ENCODE measurements at places on chromosomes 3 and 15.

GRCh38 chr3:141828890-141829289, 47.6 kb upstream of the ATP1B3 start:
- DNase-seq, result no peak

DNA sequence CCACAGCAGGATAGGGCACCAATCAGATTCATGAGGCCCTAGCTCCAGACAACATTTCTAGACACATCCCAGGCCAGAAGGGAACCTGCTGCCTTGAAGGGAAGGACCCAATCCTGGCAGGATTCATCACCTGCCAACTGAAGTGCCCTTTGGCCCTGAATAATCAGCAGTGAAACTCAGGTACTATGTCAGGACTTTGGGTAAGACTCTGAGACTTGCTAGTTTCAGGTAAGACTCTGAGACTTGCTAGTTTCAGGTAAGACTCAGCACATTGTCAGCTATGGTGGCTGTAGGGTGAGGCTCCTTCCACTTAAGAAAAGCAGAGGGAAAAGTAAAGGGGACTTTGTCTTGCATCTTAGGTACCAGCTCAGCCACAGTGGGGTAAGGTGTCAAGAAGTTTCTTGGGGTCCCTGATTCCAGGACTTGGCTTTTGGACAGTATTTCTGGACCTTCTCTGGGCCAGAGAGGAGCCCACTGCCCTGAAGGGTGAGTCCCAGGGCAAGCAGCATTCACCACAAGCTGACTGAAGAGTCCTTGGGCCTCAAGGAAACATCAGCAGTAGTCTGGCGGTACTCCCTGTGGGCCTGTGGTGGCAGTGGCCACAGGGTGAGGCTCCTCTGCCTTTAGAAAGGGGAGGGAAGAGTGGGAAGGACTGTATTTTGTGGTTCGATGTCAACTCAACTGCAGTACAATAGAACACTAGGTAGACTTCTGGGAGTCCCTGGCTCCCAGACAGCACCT, 13.7 kb upstream of the COL8A1 start:
- DNase-seq, result no peak

DNA sequence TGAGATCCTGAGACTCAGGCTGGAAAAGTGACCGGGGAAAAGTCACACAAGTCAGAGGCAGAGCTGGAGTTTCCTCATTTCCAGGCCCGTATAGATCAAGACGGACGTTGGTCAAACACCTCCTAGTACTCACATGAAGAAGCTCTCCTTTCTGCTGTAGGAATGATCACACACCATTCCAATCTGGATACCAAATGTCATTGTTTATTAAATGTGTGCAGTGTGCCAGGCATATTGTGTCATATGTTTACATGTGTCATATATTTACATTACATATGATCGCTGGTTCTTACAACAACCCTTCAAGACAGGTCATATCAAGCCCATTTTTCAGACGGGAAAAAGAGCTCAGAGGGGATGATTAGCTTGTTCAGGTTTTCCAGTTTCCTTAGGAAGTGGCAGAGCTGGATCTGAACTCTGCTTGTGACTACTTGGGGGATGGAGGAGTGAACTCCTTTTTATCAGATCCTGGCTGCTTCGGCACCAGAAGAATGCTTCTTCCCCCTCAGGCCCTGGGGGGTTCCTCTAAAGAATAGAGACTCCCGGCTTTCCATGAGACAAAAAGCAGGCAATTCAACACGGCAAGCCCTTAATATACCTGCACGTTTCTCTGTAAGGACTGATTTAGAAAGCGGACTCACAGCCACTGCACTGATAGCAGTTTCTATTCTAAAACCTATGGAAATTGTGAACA, 41.9 kb downstream of the FAM43A start:
- no peak for DNase-seq

GRCh38 chr15:63948436-63948835, 97.8 kb downstream of the DAPK2 start:
- no peak for DNase-seq

DNA sequence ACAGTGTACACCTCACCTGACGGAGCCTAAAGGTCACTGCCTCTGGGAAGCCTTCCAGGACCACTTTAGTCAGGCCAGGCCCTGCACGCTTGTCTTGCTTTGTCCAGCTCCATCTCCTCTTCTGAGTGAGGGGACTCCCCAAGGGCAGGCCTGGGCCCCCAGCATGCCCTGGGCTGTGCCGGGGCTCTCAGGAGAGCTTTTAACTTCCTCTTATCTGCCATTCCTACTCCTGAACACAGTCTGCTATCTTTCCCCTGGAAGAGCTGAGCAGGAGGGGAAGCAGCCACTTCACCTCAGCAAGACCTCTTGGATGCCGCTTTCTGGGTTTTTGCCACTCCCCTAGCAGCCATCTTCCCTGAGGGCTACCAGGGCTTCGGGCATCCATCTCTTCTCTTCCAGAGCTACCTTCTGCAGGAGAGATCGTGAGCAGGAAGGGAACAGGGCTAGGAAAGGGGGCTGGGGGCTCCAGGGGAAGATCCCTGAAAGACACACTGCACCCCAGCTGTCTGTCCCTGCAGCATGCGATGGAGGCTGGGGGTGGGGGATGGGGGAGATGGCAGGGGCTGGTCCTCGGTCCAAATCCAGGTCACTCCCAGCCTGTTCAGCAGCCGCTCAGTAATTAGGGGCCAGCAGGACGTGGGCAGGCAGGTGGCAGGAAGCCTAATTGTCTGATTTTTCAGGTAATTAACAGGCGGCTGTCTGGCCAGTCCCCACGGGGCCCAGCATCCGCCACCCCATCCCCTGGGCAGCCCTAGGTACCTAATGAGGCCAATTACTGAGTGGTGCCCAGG, 19.9 kb upstream of the RPL29 start:
- DNase-seq, result no peak

DNA sequence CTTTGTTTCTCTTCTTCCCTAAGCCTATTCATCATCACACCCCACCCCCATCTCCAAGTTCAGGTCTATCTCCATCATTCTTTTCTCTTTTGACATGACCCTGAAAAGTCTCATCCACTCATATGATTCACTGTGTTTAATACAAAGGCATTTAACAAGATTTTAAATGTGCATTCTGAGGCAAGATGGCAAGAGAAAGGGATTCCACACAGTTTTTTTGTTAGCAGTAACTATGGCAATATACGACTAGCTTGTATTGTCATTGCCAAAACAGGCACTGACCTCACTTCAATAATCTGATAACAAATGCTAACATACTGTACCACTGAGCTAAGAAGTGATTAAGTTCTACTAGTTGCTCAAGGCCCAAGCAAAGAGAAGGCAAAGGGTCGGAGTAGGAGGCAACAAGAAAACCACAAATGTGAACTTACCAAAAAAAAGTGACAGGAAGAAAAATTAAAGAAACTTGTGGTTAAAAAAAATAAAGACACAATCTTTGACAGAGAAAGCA, 53.2 kb downstream of the FBN1 start:
- no peak for DNase-seq

- no peak for DNase-seq
These were observed 141.8 kb downstream of the THSD4 start for GRCh38 chr15:71256934-71257664.

GRCh38 chr3:172980849-172981248, 160.2 kb downstream of the SPATA16 start:
- DNase-seq, result no peak

DNA sequence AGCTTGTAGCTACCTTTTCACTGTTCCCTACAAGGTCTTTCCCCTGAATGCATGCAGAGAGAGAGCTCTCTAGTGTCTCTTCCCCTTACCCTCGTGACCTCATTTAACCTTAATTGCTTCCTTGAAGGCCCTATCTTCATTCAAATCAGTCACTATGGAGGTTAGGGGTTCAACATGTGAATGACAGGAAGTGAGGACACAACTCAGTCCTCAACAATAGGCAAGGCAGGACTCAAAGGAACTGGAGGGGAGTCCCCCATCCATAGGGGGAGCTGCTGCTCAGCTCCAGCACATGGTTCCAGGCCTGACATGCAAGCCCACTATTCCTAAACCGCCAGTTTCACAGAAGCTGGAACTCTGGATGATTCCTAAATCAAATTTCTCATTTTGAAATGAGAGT, 33.8 kb upstream of the GYG1 start:
- no peak for DNase-seq

GRCh38 chr3:9915254-9916141, 1.4 kb upstream of the IL17RC start:
- no peak for DNase-seq

- DNase-seq, result no peak
These were observed 46.4 kb downstream of the TMEM44 start for GRCh38 chr3:194586836-194587235.

DNA sequence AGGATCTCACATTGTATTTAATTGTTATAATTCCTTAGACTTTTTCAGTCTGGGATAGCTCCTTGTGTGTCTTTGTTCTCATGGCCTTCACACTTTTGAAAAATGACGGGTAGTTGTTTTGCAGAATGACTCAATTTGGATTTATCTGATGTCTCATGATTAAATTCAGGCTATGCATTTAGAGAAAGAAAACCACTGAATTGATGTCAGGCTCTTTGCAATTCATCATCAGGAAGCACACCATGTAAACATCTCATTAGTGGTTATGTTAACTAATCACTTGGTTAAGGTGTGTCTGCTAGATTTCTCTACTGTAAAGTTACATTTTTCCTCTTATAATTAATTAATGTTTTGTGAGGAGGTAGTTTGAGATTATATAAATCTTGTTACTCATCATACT, 8.0 kb upstream of the SLC22A13 start:
- no peak for DNase-seq

- no peak for DNase-seq
These were observed 202.6 kb downstream of the MEX3B start for GRCh38 chr15:81843226-81843625.

GRCh38 chr3:64300790-64301423, 75.6 kb upstream of the PRICKLE2 start:
- DNase-seq, result no peak

DNA sequence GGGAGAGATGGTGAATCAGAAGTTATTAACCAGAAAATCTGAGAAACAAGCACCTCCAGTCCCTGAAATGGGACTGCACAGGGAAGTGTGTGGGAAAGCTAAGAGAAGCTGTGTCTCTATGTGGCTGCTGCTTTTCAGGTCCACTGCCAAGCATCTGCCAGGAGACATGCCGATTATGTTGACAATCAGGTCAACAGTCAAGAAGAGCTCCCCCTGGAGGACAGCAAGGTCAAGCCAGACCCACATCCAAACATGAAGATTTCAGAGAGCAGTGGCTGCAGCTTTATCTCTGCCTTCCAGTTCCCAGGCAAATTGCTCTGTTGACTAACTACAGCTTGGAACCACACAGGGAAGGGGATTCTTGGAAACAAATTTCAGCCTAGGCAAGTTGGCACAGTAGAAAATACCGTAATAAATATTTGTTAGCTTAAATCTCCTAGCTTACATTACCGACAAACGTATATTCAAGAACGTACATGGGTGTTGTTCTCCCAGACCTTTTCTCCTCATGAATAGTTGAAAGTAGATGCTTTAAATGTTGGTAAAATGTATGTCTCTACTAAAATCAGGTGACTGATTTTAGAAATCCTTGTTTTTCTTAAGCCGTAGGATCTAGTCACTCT, 394.5 kb upstream of the RARB start:
- DNase-seq, result no peak

DNA sequence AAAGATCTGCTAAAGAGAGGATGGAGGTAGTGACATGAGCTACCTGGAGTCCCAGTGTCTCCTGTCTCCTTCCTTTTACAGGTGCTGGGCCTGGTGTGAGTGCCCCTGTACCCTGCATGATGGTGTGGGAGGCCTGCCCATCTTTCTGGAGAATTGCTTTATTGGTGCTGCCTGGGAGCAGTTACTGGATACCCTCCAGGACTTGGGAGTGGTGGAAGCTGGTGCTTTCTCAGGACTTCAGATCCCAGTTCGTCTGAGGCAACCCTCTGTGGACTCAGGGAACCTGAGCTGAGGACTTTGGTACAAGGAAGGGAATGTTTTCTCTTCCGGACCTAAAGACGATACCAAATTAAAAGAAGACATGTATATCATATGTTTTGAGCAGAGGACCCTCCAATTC, 18.3 kb upstream of the NUDT16 start:
- no peak for DNase-seq

- no peak for DNase-seq
These were observed 76.2 kb upstream of the OXTR start for GRCh38 chr3:8845641-8846040.

GRCh38 chr3:33060609-33061337, 36.2 kb downstream of the GLB1 start:
- peak; percentile 58 for DNase-seq

GRCh38 chr3:166451997-166452396, 614.8 kb upstream of the BCHE start:
- DNase-seq, result no peak

GRCh38 chr15:65038836-65039235, 6.4 kb upstream of the SLC51B start:
- DNase-seq, result no peak

GRCh38 chr15:83775738-83776137, 121.8 kb downstream of the ADAMTSL3 start:
- DNase-seq, result no peak

GRCh38 chr3:162365066-162365719, 868.6 kb downstream of the OTOL1 start:
- no peak for DNase-seq

GRCh38 chr15:40990080-40990479, 36.8 kb downstream of the CHAC1 start:
- no peak for DNase-seq

DNA sequence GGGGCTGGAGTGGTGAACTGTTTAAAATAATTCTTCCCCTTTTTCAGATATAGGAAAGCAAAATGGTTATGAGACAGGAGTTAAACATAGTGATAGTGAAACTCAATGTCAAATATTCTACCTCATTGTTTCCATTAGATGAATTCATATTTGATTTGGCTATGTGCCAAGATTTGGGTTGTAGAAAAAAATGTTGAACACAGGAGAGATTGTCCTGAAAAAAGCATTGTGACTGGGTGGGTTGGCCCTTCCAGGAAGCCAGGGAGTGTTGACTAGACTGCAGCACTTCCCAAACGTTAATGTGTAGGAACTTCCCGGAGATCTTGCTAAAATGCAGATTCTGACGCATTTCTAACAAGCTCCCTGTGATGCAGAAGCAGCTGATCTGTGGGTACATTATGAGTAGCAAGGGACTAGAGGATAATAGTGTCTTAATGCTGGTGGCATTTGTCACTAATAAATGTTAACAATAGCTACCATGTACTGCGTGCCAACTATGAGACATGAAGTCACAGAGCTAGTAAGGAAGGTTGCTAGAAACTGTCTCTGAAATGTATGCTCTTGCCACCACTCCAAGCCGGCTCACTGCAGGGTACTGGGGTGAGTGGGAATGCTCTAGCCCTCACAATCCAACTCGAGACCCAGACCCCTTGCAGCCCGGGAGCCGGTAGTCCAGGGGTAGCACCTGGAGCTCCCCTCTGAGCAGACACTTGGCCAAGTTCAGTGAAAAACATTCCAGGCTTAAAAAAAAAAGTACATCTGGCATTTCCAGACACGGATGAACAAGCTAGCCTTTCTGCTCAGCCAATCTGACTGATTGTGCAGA, 120.6 kb downstream of the CD47 start:
- no peak for DNase-seq
